Naive thymus-derived CD4-positive, alpha-beta T cell (primary cell): ENCODE measurements at places on chromosomes 13 and 19.

DNA sequence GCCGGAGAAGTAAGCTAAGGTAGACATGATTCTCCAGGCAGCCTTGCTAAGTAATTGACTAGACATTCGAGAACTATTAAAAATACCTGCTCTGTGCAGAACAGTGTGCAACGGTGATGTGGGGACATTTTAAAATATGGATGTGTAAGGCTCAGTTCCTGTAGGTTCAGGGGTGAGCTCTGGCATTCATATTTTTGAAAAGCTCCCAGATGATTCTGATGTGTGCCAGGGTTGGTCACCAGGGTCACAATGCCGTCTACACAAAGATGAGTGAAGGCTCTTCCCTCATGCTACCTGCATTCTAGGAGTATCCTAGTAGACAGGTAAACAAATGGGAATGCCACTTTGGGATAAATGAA lies 702 bp upstream of the EPSTI1 start:
- DNase-seq, result no peak

GRCh38 chr13:49649963-49650312 lies 21.6 kb downstream of the ARL11 start:
- DNase-seq, result no peak

GRCh38 chr19:33275933-33276619 lies 26.3 kb downstream of the CEBPA start:
- DNase-seq, result no peak

DNA sequence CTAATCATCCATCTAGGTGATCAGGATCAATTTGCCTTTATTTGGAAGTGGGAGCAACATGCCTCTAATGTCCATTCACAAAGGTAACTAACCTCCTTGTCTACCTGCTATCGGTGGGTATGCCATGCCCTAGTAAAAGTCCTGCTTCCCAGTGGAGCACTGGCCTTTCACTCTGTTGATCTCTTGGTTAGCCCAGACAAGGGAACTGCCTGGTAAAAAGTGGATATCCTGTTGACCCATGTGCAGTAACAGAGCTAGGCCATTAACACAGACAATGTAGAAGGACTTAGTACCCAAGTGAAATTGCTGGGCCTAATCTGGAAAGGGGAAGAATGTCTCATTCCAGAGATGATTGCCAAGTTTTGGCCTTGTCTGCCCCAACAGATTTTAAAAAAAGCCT lies 171.5 kb upstream of the CSNK1A1L start:
- DNase-seq, result no peak

GRCh38 chr13:27043013-27043412 lies 128.6 kb downstream of the USP12 start:
- no peak for DNase-seq

DNA sequence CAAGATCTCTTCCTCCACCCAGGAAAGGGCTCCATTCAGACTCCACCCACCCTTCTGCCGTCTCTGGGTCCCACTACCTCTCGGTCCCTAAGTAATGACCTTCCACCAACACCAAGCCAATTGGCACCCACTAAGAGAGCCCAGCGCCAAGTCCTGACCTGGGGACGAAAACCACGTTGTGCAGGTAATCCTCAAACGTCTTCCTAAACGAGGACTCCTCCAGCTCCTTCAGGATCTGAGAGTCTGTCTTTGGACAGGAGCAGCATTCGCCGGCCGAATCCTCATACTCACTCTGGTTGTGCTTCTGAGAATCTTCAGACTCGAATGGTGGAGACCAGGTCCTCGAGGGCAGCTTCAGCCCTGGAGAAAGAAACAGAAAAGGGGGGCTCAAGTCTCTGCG lies 83.1 kb downstream of the ZNF557 start:
- no peak for DNase-seq

DNA sequence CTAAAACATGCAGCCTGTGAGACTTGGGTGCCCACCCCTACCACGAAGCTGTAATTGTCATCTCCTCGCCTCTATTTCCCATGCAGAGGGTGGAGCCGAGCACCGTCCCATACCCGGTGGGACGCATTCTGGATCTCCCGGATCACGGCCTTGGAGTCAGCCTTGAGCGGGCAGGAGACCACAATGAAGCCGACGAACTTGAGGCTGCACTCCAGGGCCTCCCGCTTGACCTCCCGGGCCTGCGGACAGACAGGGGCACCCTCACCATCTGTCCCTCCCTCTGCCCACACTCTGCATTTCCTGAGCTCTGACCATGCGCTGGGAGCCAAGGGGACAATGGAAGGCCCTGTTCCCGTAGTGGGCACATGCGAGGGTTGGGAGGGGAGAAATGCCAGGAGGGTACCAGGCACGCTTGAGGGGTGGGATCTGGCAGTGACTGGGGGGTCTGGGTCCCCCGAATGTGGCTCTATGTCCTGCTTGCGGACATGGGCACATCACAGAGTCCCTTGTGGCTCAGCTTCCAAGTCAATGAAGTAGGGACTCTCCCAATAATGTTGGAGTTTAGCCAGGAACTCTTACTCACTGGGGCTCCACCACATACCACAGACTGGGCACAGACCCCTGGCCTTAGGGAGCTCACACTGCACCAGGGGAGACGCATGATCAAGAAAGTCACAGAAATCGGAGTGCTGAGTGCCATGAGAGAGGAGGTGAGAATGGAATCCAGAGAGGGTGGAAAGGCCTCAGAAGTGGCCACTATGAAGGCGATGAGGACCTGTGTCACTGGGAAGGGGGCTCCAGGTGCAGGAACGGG lies 9.2 kb upstream of the GMIP start:
- no peak for DNase-seq

DNA sequence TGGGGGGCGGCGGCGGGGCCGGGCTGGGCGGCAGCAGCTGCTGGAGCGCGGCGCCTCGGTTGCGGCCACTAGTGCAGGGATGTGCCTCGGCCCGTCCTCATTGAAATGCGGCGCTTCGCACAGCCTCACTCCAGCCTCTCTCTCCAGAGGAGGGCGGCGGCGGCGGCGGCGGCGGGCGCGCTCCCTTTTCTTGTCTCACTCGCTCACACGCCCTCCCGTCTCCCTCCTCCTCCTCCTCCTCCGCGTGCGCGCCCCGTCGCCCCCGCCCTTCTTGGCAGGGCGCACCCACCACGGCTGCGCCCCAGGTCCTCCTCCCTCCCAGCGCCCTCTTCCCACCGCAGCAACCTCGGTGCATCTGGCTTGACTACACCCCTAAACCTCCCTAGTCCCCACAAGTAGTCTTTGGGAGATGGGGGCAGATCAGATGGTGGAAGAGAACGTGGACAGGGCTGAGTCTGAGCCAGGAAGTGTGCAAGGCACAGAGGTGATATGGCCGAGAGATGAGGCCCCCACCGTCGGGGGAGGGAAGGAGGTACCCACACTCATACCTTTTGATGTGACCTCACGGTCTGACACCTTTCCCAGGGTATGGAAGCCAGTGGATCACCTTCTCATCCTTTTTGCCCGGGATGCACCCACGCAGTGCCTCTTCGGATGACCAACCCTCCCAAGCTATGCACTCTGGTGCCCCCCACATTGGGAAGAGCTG lies at the start of gene DCLK1:
DCLK1 (minus strand) TSS at position 161 of the 709 bp plus-strand sequence.
- DNase-seq, result no peak

- DNase-seq, result no peak
Measured at GRCh38 chr13:94318418-94318817, 161.1 kb downstream of the DCT start.

DNA sequence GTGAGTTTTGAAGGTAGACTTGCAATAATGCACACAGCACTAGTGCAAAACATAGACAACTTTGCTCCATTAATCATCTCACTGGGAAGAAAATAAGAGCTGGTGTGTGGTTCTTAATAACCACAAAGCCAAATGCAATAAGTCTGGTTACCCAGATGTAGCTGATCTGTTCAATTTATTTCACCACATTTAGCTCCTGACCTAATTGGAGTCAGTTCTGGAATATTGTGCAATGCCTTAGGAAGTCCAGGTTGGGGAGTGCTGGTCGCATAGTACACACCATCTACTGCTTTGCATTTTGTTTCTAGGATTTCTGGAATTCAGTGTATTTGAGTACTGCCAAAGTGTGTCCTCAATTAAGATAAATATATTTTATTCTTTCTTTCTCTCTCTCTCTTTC lies 483.3 kb upstream of the SPRY2 start:
- DNase-seq, result no peak

DNA sequence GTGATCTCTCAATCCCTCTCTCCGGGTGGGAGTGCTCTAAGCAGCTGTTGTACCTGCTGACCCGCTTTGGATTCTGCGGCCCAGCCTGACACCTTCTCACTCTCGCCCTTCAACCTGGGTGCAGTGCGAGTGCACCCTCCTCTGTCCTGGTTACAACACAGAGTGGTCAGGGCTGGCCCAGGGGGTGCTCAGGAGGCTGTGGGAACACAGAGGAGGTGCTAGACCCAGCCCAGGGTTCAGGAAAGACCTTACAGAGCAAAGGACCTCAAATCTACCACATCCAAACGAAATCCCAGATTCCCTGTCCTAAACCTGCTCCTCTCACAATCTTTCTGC lies 23.7 kb downstream of the ZNF175 start:
- DNase-seq, result no peak

DNA sequence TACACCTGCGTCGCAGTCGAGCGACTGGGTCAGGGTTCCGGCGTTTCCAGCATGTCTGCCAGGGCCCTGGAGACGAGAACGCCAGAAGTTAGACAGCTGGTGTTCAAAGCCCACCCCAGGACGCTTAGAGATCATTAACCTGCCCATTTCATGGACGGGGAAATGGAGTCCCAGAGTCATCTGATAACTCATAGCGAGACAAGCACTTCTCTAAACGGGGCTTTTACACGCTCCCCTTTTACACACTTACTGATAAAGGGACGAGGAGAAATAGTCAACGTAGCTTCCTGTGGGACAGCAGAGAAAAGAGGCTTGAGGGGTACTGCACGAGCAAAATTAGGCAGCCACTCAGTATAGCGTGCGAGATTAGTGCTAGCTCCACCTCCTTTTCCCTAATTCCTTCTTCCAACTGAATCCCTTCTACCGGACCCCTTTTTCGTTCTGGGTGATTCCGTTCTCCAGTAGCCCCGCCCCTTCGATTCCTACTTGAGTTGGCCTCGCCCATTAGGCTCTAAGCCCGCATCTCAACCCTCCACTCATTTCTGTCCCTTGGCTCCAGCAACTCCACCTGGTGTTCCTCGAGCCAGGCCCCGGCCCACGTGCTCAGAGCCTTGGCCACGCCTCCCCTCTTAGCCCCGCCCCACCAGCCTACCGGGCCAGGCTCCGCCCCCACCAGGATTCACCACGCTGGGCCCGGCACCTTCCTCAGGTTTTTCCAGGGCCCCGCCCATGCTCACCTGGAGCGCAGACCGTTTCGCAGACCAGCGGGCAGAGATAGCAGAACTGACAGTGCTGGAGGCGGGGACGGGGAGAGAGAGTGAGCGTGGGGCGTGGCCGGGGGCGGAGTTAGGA lies 3.7 kb downstream of the HRC start:
- DNase-seq, result no peak

- no peak for DNase-seq
Measured at GRCh38 chr19:41416194-41416674, 10.9 kb downstream of the B3GNT8 start.

- no peak for DNase-seq
Measured at GRCh38 chr13:38648912-38649311, 38.0 kb upstream of the FREM2 start.
